Pulmonary artery endothelial cell (primary cell): ENCODE measurements at places on chromosomes 2 and 18.

- DNase-seq, result no peak
Observed at GRCh38 chr2:124708661-124709060, 683.6 kb downstream of the CNTNAP5 start.

DNA sequence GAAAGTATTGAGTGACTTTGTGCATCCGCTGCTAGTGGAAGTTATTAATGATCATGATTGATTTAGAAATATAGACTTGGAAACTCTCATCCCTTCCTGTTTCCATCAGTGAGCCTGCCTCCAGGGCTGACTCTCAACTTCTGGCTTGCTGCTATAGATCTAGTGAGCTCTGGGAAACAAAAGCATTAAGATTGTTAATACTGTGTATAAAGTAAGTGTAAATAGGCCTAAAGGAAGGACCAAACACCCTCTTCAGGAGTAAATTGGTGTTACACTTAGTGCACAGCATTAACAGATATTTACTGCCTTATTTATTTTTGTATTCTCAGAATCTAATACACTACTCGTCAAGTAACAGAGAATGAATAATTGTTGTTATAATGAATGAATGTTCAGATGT, 285.6 kb downstream of the THSD7B start:
- no peak for DNase-seq

DNA sequence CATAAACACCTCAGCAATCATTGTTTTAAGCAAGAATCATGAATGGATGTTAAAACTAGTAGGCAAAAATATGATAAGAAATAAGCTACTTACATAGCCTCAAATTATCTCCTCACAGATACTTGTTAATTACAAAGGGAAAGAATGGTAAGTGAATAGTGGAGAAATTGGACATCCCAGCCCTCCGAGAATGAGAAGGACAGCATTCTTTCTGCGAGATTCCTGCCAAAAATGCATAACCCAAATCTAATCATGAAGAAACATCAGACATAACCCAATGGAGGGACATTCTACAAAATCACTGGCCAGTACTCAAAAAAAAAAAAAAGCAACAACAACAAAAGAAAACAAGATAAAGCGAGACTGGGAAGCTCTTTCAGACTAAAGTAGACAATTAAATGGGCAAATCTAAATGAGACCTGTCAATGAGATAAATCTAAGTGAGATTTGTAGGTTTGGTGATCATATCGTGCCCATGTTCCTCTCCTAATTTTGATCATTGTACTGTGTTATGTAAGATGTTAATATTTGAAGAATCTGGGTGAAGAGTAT, 57.9 kb upstream of the GLI2 start:
- no peak for DNase-seq

- DNase-seq, result no peak
Observed at GRCh38 chr2:20660506-20661420, 6.2 kb upstream of the GDF7 start.

DNA sequence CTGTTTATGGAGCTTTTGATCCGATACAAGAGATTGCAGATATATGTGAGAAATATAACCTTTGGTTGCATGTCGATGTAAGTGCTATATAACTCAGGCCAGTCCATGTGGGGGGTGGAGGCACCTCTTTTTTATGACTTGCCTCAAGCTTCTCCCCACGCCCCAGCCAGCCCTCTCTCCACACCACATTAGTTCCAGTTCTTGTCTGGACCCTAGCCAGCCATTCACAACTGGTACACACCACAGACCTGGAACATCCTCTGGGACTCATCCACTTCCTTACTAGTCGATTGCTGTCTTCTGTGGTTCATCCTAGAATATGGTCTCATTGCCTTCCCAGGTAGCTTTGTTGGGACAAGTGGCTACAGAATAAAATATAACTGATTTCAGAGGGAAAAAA, 31.0 kb downstream of the GAD1 start:
- DNase-seq, result no peak

DNA sequence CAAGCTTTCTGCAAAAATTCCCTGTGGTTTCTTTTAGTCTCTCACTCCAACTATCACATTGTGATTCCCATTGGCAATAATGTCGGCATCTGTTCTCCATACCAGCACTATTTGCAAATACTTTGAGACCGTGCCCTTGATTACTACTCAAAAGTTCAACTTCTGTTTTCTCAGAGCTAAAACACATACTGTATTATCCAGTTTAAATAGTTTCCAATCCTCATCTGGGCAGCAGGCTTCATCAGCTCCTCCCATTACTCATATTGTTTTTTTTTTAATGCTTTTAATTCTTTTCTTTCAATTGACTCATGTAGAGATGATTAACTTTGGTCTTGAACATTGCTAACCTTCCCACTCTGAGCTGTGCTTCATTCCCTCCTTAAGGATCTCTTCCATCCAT, 135.8 kb downstream of the METTL8 start:
- no peak for DNase-seq

DNA sequence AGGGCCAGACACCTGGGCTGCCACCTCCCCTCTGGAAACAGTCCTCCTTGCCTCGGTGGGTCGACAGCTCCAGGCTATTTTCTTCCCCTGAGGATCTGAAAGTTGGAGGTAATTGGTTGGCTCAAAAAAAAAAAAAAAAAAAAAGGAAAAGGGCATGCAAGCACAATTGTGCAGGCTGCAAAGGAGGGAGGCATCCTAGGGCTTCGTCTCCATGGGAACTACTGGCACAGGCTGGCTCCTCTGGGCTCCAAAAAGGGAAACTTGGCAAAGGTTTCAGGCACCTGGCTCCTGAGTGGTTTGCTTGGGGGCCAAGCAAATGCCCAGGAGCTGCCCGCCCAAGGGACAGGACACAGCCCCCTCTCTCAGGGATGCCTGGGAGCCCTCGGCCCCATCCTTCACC, 1.1 kb upstream of the KCNIP3 start:
- DNase-seq, result no peak

- DNase-seq, result peak; percentile 19
Observed at GRCh38 chr2:181715033-181715630, 34.8 kb upstream of the NEUROD1 start.

DNA sequence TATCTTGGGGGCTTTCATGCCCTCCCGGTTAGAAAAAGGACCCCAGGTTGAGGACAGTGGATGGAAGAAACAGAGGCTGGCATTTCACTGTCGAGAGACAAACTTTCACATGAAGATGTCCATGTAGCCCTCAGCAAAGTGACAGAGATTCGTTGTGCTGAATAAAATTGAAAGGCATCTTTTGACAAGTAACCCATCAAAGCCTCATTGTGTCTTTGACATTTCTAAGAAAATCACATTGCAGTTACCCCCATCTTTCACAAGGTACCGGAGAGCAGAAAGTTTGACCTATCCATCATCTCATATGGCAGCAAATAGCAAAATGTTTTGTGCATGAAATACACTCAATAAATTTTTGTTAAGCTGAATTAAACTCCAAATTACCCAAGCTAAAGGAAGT, 2.0 kb upstream of the MBP start:
- no peak for DNase-seq

DNA sequence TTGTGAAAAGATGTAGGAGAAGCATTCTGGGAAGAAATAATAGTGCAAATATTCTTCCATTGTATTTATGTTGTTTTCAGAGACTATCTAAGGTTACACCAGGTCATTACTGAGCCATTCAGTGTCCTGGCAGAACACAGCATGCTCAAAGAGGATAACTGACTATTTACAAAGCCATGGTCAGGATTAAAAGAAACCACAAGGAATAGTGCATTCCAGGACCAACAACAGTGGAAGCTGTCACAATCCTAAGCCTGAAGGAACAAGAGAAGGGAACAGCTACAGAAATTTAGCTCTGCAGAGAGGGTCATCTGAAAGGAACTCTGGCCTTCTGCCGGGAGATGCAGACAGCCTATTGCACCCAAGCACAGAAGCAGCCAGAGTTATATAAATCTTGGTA, 116.7 kb downstream of the DSC3 start:
- no peak for DNase-seq

- DNase-seq, result no peak
Observed at GRCh38 chr2:148577845-148578492, 66.6 kb upstream of the EPC2 start.

- DNase-seq, result no peak
Observed at GRCh38 chr18:13547347-13547746, 179.0 kb downstream of the FAM210A start.

DNA sequence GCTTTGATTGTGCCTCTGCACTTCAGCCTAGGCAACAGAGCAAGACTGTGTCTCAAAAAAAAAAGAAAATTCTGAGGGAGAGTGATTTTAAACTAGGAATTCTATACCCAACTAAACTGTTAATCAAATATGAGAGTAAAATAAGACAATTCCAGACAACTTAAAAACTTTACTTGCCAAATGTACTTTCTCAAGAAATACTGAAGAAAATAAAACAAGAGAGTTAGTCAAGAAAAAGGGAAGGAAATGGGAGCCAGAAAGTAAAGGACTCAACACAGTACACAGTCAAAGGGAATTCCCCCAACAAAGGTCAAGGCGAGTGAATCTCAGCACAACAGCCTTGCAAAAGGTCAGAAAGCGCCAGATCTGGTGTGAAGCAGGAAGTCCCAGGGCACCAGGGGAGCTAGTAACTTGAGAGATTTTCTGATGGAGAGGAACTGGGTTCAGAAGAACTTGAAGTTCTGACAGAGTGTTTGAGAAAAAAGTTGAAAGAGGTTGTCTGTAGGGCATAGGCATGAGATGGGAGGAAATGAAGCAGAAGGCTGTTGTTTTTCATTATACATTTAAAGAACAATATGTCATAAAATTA, 22.6 kb upstream of the TBC1D8 start:
- DNase-seq, result no peak

- peak; percentile 92 for DNase-seq
Observed at GRCh38 chr18:48488388-48488850, 50.4 kb upstream of the CTIF start.

DNA sequence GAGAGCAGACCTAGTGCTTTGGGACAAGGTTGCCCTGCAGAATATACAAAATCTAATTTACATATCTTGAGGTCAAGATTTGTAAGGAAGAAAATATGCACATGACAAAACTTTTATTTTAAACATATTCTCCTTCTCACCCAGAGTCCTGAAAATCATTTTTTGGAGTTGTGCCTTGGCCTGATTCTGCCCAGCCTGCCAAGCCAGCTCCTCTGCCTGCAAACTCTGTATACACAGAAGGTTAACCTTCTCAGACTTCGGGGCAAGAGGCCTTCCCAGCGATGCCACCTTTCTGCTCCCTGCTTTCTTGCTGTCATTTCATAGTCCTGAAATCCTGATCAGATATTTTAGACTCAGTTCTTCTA, 95.8 kb upstream of the CAVIN2 start:
- no peak for DNase-seq

DNA sequence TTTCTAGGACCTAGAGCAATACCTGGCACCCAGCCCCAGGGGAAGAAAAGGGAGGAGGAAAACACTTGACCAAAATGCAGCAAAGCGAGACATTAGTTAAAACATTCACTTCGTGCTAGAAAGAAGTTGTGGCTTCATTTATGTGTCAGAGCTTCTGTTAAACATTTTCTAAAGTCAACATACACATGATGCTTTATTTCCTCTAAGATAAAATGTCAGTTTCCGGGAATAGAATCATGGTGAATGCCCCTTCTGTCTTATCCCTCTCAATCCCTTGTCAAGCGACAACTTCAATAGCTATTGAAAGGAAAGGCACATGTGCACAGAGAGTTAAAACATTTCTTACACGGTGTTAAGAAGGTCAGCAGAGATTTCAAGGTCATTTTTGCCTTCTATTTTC, 404.6 kb upstream of the CWC22 start:
- peak; percentile 11 for DNase-seq

- no peak for DNase-seq
Observed at GRCh38 chr2:28248511-28248910, 144.1 kb upstream of the FOSL2 start.

DNA sequence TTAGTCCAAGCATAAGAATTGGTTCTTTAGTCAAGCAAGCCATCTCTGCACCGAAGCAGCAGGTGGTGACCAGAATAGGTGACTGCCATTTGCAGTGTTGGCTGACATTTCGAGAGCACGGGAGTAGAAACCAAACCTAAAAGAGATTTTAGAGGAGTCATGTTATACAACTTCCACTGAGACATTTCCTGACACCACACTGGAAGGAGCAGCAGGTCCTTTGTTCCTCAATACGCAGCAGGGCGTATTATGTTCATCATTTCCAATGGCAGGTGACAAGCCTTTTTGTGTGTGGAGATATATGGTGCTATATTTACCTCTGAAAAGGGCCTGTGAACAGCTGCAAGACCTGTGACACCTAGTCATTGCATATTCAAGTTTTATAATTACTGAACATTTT, 418.8 kb upstream of the NETO1 start:
- no peak for DNase-seq

- no peak for DNase-seq
Observed at GRCh38 chr2:186325827-186326535, 160.1 kb upstream of the ZC3H15 start.

DNA sequence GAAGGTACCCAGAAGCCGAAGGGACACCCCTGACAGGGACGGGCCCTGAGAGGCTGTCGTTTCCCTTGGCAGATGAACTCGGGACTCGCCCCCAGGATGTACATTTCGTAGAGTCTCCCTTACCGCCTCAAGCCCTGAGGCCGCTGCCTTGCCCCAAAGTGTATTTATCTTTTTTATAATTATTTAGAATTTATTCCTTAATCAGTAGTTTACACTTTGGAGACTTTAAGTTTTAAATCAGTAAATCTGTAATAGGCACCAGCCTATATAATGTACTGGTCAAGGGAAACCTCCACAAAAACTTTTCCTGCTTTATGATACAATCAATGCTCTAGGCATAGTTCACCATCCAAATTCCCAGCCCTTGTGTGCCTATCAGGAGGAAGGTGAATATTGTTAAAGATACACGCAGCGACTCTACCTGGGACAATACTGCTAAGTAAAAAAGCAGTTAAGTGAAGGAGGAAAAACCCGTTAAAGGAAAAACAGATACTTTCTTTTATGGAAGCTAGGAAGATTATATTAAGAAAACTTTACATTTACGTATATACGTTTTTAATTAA, 848 bp downstream of the VRK2 start:
- no peak for DNase-seq

DNA sequence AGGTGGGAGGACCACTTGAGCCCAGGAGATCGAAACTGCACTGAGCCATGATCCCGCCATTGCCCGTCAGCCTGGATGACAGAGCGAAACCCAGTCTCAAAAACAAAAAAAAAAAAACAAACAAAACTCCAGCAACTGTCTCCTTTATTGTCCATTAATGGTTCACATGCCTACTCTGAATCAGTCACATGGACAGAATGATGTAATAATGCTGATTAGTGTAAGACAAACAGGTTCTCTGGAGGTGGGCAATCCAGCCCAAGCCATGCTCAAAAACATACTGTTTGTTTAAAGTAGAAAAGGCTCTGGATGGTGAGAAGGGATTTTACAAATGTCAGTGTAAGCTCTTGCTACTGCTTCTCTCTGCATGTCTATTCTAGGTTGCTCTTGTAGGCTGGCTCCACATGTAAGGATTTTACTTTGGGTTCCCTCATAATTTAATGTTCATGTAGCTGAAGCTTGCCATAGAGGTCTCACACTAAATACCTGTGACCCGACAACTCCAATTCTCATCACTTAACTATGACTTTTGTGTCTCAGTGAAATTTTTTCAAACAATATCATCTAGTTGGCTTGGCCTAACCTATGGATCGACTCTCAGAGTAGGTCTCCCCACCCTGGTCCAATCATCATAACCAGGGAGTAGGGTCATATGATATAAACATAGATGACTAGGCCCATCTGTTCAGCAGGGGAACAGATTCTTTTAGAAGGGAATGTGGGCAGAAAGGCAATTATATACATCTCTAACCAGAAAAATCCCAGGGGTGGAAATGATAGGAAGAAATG, 83.9 kb upstream of the SLC39A10 start:
- no peak for DNase-seq

- no peak for DNase-seq
Observed at GRCh38 chr2:16406496-16407289, 258.9 kb downstream of the CYRIA start.
